ENCODE measurements at places on chromosomes 11 and 22.

DNA sequence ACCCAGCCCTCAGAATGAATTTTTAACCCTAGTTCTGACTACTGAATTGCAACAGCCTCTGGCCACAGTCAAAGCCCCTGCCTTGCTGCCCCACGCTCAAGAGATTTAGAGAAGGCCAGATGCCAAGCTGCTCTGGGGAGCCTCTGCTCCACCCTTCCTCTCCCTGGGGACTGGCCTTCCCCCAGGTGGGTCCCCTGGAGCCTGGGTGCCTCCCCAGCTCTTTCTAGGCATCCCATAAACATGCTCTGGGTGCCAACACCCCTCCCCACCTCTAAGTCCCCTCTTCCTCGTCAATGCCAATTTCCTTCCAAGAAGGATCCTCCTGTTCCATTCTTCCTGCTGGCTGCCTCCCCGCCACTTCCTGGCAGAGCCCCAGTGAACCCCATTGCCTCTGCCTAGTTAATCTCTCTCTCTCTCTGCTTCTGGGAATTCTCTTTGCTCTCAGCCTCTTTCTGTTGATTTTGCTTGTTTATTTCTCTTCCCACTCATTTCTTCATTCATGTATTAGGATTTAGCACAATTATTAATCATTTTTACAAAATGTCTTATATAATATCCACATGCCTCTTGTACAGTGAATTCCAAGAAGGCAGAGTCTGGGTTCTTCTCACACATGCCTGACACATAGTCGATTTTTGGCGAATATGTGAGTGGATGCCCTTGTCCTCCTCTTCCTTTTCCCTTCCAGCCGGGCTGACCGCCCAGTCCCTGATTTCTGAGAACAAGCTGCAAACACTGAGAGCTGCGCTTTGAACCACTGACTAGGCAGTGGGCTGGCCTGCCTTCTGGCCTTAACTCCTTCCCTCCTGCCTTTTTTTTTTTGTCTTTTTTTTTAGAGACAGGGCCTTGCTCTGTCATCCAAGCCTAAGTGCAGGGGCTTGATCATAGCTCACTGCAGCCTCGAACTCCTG is 17.5 kb downstream of the UQCR10 start:
- DNase-seq = no peak

- peak; percentile 80 for DNase-seq
Measured at GRCh38 chr11:115334932-115335788, 169.1 kb downstream of the CADM1 start.

DNA sequence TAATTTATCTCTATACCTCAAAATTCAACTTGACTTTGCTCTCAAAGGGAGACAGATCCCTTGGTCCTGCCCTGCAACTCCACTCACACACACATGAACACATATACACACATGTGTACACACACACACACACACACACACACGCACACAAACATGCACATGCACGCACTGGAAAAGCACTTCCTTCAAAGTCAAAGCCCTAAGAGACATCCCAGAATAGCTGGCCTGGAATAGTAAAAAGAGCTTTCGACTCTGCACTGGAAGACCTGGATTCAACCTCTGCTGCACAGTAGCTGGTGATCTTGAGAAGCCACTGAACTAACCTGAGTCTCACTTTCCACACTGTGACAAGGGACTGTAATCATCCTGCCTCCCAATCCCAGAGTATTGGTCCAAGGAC is 26.8 kb downstream of the TENM4 start:
- DNase-seq = no peak

GRCh38 chr11:16043617-16044016 is 312.7 kb downstream of the SOX6 start:
- DNase-seq = no peak

- peak; percentile 32 for DNase-seq
Measured at GRCh38 chr11:2142300-2142759, 3.1 kb upstream of the IGF2 start.

GRCh38 chr11:18463439-18463838 is 7.8 kb downstream of the LDHAL6A start:
- no peak for DNase-seq

DNA sequence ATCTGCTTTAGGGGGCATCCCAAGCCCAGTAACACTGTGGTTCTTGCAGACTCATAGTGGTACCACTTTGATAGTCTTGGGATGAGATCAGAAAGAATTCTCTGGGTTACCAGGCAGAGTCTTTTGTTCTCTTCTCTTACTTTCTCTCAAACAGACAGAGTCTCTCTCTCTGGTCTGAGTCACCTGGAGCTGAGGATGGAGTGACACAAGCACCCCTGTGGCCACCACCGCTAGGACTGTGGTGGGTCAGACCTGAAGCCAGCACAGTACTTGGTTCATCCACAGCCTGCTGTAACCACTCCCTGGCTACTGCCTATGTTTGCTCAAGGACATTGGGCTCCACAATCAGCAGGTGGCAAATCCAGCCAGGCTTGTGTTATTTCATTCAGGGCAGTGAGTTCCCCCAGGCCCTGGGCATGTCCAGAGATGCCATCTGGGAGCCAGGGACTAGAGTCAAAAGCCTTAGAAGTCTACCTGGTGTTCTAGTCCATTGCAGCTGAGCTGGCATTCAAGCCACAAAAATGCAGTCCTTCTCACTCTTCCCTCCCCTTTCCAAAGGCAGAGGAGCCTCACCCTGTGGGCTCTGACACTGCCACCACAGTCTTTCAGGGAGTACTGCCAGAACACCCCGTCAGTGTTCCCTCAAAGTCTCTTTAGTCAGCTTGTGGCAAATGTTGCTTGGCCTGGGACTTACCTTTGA is 29.9 kb downstream of the ENDOD1 start:
- no peak for DNase-seq

GRCh38 chr11:104668797-104669463 is 229.3 kb downstream of the CASP12 start:
- no peak for DNase-seq

- no peak for DNase-seq
Measured at GRCh38 chr11:17153757-17154156, 54.0 kb downstream of the PIK3C2A start.

DNA sequence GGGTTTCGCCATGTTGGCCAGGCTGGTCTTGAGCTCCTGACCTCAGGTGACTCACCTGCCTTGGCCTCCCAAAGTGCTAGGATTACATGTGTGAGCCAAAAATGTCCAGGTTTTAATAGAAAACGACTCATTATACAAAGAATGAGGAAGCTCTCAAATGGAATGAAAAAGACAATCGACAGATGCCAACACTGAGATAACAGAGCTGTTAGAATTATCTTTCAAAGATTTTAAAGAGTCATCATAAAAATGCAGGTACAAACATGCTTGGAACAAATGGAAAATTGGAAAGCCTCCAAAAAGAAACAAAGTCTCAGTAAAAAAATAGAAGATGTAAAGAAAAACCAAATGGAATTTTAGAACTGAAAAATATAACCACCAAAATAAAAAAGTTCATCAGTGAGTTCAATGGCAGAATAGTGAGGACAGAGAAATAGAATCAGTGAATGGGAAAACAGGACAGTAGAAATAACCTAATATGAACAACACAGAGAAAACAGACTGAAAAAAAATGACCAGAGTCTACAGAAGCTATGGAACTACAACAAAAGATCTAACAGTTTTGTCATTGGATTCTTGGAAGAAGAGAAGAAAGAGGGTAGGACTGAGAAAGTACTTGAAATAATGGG is 10.9 kb downstream of the GAB2 start:
- DNase-seq = no peak

- peak; percentile 82 for DNase-seq
Measured at GRCh38 chr11:124075841-124076651, 34.9 kb upstream of the OR10G7 start.

DNA sequence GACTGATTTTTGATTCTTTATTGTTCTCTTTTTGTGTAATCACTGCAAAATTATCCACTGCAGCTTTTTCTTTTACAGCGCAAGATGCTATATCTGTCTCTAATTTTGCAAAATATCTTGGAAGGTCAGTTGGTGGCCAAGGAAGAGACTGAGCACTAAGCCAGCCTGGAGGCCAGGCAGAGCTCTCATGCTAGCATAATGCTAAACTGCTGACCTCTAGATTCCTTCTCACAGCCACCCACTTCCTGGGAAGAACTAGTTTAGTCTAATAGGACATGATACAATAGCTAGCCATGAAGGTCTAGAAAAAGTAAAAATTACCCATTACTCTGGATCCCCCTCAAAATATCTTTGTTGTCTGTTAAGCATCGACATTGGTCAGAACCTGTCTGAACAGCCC is 227.2 kb upstream of the ARHGAP20 start:
- DNase-seq = no peak

GRCh38 chr11:77411137-77411707 is 62.7 kb downstream of the PAK1 start:
- DNase-seq = no peak

DNA sequence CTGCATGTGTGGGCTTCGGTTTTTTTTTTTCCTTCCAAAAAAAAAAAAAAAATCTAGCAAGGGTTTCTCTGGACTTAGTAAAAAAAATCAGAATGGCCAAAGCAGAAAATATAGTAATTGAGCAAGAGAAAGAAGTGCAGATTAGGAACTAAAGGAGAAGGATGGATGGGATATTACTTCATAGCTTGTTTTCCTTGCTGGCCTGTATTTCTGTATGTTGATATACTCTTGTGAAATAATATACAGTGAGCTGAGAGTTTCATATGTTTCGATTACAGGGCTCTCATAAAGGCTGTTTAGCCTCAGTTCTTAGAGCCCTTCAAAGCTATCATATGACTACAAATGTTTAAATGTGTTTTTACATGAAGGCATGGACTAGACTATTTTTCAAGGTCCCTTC is 34.3 kb upstream of the NFRKB start:
- no peak for DNase-seq

GRCh38 chr11:122811721-122812120 is 26.6 kb upstream of the CRTAM start:
- no peak for DNase-seq

DNA sequence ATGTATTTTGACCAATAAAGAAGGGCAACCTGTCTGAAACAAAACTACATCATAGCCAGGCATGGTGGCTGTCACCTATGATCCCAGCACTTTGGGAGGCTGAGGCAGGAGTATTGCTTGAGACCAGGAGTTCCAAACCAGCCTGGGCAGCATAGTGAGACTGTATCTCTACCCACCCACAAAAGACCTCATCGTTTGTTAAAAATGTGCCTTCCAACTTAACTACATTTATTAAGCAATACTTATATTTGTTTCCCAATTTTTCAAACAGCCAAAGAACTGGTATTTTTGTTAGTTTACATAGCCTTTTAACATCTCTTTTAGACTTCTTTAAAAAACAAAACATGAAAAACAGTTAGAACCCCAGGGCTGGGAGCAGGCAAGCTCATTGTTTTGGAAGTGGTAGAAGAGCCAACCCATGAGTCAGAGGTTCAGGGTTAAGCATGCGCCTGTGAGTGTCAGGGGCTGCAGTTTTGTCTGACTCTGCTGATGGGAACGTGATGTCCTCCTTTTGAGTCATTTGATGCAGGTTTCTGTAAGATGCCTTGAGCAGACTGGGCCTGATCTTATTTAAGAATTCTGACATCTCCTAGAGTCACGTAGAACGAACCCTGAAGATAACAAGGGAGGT is 53.9 kb upstream of the CRTAM start:
- DNase-seq = no peak

DNA sequence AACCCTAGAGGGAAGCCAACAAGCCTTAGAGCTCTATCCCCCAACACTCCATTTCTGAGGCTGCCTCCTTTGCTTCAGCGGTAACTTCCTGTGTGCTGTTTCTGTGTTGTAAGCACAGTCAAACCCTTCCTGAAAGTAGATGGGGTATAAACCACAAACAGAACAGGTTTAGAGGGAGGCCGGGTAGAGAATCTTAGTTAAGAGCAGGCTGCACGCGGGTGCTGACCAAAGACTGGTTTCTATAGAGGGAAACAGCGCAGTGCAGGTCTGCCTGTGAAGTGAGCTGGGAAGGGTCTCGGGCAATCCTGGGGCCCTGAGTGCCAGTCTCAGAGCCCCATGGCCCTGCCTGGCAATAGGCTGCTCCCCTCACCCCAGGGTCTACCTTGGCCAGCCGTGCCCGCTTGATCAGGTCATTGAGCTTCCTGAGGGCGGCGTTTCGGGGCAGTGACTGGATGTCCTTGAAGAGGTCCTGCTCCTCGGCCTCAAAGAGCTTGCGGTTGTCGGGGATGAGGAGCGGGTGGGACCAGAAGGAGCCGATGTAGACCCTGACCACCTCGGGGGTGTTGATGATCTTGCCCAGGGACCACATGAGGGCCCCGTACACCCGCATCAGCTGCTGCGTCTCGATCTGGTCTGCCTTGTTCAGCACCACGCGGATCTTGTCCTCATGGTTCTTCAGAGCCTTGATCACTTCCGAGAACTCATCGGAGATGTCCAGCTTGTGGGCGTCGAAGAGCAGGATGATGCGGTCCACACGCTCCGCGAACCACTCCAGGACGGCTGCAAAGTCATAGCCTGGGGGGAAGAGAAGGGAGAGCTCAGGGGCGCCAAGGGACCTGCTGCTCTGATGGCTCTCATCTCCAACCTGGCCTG is 15.3 kb upstream of the CDC42BPG start:
- no peak for DNase-seq

- DNase-seq = no peak
Measured at GRCh38 chr11:102436976-102437375, 15.6 kb downstream of the TMEM123 start.

DNA sequence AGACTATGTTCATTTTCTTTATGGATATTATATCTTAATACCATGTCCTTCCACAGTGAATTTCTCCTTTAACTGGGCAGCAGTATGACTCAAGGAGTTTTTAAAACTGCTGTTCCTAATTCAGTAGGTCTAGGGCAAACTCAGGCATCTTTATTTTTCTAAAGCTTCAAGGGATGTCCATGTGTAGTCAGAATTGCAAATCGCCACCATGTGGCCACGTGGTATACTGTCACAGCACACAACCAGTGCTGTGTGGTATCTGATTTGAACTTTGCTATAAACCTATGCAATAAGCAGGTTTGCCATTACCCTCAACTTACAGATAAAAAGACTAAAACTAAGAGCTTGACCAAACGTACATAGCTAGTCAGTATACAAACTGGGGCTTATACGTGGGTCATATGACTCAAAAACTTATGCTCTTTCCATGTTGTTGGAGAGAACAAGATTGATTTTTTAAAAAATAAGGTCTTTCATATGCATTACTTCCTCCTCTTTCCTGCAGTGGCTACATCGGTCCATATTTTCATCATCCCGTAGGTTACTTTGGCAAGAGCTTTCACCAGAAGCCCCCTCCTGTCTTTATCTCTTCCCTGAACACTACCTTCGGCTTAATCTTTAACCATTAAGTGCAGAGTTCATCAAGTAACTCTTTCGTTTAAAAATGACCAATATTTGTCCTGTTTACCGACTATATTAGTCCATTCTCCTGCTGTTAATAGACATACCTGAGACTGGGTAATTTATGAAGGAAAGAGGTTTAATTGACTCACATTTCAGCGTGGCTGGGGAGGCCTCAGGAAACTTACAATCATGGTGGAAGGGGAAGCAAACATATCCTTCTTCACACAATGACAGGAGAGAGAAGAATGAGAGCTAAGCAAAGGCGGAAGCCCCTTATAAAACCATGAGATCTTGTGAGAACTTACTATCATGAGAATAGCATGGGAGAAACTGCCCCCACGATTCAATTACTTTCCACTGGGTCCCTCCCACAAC is 8.0 kb upstream of the HTATIP2 start:
- DNase-seq = peak; percentile 65

- DNase-seq = no peak
Measured at GRCh38 chr22:50192436-50193204, 6.9 kb downstream of the TRABD start.

GRCh38 chr22:45228401-45228754 is 12.3 kb downstream of the KIAA0930 start:
- DNase-seq = no peak

Measured in eye (tissue), 1 donor.